Heart right ventricle (tissue), 16 donors: ENCODE measurements at places on chromosomes 13 and 19.

GRCh38 chr19:31470229-31470939 is 121.1 kb upstream of the TSHZ3 start:
- no peak overlapping the region for H3K27ac ChIP-seq
- no peaks in the 10 kb centered on the region for H3K36me3 ChIP-seq
- no peak for DNase-seq
- no peak overlapping the region for H3K4me3 ChIP-seq

DNA sequence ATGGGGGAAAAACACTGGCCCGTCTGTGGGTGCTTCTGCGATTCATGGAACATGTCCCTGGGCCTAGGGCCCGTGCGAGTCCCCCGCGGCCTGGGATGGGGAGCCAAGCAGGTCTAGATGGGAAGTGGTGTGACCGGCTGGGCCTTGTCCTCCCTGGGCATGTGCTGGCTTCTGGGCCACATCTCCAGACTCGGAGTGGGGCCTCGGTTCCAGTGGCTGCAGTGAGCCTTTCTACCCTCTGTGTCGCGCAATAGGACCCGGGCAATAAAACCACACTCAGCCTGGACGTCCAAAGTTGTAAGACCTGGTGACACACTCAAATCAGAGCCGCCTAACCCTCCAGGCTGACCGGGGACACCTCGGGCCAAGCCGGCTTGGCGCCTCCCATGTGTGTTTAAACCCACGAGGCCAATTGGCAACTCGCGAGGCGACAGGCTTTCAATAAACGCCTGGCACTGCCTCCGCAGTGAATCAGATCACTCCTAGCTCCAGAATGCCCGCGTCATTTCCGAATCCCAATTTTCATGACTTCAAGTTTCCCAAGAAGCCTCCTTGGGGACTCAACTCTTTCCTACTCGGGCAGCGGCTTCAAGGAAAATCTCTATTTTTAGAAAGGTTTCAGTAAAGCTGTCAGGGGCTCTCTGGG is 57.3 kb downstream of the KLF2 start:
- no peak overlapping the region for H3K4me3 ChIP-seq
- peak overlapping the region; percentile 89 for H3K27ac ChIP-seq
- no peaks in the 10 kb centered on the region for H3K27me3 ChIP-seq
- peaks cover 35% of the 10 kb centered on the region for H3K36me3 ChIP-seq
- H3K4me1 ChIP-seq = peaks cover 42% of the 10 kb centered on the region

GRCh38 chr13:20901668-20902437 is 693 bp downstream of the XPO4 start:
- peak; percentile 22 for DNase-seq
- H3K27ac ChIP-seq = peak overlapping the region; percentile 70
- H3K27me3 ChIP-seq = no peaks in the 10 kb centered on the region
- peaks cover 24% of the 10 kb centered on the region for H3K4me1 ChIP-seq

DNA sequence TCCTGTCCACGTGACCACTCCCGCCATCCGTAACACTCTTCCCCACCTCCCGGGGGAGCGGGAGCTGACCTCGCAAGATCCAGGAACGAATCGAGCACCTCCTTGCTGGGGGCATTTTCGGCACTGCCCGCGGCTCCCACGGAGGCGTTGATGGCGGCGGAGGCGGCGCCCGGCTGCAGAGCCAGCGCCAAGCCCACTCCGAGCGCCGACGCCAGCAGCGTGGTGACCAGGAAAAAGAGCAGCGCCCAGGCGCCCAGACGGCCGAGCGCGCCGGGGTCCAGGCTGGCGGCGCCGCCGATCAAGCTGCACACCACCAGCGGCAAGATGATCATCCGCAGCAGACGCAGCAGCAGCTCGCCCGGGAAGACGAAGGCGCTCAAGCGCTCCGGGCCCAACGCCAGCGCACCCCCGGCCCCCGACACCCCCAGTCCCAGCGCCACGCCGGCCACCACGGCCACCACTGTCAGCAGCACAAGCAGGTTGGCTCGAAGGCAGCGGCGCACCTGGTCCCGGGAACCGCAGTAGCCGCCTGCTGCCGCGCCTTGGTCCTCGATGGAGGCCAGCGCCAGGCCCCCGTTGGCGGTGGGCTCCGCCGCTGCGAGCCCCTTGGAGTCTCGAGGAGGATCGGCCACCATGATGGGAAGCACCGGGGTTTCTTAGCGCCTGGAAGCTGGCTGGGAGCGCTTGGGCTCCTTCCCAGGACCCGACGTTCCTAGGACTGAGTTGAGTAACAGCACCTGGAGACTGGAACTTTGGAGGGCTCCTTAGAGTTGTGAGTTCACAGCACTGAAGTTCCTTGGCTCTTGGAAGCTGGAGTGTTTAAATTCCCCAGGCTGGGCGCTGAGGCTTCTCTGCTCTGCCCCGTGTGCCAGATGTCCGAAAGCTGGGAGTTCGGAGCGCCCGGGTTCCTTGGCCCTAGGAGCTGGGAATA is 798 bp downstream of the SLC1A5 start:
- peaks cover 49% of the 10 kb centered on the region for H3K4me1 ChIP-seq
- no peaks in the 10 kb centered on the region for H3K36me3 ChIP-seq
- peak overlapping the region; percentile 67 for H3K4me3 ChIP-seq
- DNase-seq = peak; percentile 44

DNA sequence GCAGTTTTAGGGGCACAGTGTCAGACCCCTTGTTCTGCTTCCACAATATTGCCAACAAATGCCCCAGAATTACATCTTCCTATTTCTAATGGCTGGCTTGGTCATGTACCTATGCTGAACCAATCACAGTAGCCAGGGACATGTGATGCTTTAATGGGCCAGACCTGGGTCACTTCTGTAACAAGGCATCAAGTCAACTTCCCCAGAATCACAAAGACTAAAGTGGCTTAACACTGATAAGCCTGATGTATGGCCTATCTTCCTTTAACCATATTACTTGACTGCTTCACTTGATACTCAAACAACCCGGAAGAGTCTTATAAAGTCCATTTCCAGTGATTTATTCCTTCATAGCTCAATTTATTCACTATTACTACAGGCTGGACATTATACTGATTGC is 19.6 kb downstream of the LNX2 start:
- H3K36me3 ChIP-seq = no peaks in the 10 kb centered on the region

GRCh38 chr19:41327576-41328156 is 17.7 kb downstream of the CCDC97 start:
- no peaks in the 10 kb centered on the region for H3K27me3 ChIP-seq
- peak overlapping the region; percentile 40 for H3K4me3 ChIP-seq
- peaks cover 72% of the 10 kb centered on the region for H3K4me1 ChIP-seq
- H3K36me3 ChIP-seq = no peaks in the 10 kb centered on the region

DNA sequence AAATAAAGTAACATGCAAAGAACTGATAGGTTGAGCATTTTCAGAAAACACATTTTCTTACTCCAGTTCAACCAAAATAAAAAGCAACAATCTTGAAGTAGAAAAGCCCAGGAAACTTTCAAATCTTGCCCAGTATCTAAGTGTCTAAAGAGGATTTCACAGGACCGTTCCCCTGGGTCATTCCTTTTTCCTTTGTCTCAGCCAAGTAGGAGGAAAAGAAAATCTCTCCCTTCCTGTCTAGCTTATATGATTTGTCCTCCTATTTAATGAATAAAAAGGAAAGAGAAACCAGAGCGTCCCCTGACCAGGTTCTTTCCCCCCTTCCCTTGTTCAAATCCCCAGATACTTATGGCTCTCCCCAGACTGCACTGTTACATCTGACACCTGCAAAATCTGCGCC is 248.0 kb downstream of the KCTD12 start:
- peak; percentile 13 for DNase-seq
- H3K27ac ChIP-seq = no peak overlapping the region
- H3K4me3 ChIP-seq = no peak overlapping the region
- no peaks in the 10 kb centered on the region for H3K27me3 ChIP-seq
- no peaks in the 10 kb centered on the region for H3K36me3 ChIP-seq
- H3K4me1 ChIP-seq = peaks cover 13% of the 10 kb centered on the region

- H3K36me3 ChIP-seq = no peaks in the 10 kb centered on the region
- H3K27me3 ChIP-seq = no peaks in the 10 kb centered on the region
- no peak for DNase-seq
Measured at GRCh38 chr13:67299072-67299635, 69.0 kb upstream of the PCDH9 start.

GRCh38 chr13:80001510-80001842 is 339.4 kb downstream of the SPRY2 start:
- no peak overlapping the region for H3K4me3 ChIP-seq
- H3K27ac ChIP-seq = no peak overlapping the region
- H3K4me1 ChIP-seq = no peaks in the 10 kb centered on the region
- H3K36me3 ChIP-seq = no peaks in the 10 kb centered on the region
- H3K27me3 ChIP-seq = no peaks in the 10 kb centered on the region

DNA sequence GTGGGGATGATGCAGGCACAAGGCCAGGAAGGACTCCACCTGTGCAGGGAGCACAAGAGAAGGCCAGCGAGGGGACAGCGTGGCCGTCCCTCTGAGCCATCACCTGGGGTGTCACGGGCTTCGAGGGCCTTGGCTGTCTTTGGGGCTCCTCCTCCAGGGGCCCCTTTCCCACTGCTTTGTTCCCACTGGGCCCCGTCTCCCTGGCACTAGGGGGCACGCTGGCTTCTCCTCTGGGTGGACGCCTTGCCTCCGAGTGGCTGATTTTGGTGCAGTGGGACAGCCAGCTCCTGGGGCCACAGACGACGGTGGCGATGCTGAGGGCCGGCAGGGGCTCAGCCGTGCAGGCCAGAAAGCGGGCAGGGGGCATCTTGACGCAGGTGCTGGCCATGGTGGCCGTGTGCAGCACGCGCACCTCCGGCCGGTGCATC is 43.2 kb upstream of the GRTP1 start:
- H3K27ac ChIP-seq = peak overlapping the region; percentile 54
- no peak for DNase-seq
- H3K36me3 ChIP-seq = peaks cover 6% of the 10 kb centered on the region
- H3K4me3 ChIP-seq = no peak overlapping the region
- no peaks in the 10 kb centered on the region for H3K27me3 ChIP-seq

GRCh38 chr13:113769881-113770280 is 10.9 kb downstream of the TMEM255B start:
- H3K4me3 ChIP-seq = no peak overlapping the region
- H3K27me3 ChIP-seq = no peaks in the 10 kb centered on the region
- no peaks in the 10 kb centered on the region for H3K4me1 ChIP-seq
- H3K27ac ChIP-seq = no peak overlapping the region
- H3K36me3 ChIP-seq = peaks cover 38% of the 10 kb centered on the region
- DNase-seq = no peak

DNA sequence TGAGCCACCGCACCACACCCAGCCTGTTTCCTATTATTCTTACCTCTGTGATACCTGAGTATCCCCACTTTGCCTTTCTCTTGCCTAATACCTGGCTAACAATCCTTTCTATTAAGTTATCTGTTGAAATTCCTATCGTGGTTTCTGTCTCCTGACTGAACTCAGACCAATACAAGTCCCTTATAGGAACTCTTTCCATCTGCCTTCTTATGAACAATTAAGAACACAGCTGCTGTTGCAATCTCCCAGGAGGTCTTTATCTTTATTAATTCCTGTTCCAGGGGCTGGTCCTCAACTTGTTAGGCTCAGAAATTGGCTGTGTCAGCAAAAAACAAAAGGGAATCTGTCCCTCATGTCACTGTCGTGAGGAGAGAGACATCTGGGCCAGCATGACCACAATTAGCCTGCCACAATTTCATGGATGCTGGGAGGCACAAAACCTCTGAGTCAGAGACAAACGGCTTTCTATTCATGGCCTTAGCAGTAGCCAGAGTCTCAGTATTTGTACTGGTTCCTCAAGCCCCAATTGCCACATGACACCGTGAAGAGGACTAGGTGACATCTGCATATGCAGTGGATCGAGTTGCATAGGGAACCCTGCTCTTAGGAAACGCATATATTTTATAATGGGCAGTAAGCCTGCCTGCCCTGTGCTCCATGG is 58.2 kb downstream of the NUFIP1 start:
- H3K36me3 ChIP-seq = no peaks in the 10 kb centered on the region
- no peaks in the 10 kb centered on the region for H3K27me3 ChIP-seq
- no peak overlapping the region for H3K27ac ChIP-seq
- no peak for DNase-seq
- peaks cover 37% of the 10 kb centered on the region for H3K4me1 ChIP-seq

DNA sequence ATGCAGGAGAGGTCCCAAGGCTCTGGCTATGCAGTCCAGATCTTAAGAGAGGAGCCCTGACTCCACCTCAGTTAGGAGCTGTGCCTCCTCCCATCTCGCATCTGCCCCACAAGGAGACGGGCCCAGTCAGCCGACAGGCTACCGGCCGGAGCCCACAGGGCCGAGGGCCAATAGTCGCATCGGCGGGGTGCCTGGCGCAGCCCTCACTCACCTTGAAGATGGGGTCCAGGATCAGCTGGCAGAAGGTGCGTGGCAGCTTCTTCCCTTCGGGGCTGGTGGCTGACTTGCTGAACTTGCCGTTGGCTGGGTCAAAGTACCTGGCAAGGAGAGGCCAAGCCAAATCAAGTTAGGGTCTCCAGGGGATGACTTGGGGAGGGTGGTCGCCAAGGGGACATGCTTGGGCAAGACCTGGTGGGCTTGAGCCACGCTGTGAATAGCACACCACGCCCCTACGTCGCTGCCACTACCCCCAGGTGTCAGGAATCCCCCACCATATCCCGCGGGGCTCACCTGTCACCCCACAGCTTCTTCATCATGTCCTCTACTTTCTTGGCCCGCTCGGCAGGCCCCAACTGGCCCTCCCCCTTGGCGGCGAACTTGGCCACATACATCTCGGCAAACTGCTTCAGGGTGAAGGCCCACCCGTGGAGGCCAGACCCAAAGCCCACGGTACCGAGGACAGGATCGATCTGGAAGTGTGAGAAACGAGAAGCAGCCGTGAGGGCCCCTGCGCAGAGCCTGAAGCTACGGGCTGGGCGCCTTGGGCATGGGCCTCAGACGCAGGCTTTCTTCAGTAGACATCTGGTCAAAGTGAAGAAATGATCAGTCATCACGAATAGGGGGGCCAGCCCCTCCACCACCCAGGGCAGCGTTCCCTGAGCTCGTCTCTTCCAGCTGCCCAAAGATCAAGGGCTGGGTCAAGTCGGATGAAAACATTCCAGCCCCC is 3.3 kb downstream of the EEF2 start:
- H3K27me3 ChIP-seq = no peaks in the 10 kb centered on the region
- H3K4me1 ChIP-seq = peaks cover 31% of the 10 kb centered on the region
- H3K36me3 ChIP-seq = peaks cover 46% of the 10 kb centered on the region
- H3K27ac ChIP-seq = no peak overlapping the region
- H3K4me3 ChIP-seq = no peak overlapping the region
- no peak for DNase-seq

DNA sequence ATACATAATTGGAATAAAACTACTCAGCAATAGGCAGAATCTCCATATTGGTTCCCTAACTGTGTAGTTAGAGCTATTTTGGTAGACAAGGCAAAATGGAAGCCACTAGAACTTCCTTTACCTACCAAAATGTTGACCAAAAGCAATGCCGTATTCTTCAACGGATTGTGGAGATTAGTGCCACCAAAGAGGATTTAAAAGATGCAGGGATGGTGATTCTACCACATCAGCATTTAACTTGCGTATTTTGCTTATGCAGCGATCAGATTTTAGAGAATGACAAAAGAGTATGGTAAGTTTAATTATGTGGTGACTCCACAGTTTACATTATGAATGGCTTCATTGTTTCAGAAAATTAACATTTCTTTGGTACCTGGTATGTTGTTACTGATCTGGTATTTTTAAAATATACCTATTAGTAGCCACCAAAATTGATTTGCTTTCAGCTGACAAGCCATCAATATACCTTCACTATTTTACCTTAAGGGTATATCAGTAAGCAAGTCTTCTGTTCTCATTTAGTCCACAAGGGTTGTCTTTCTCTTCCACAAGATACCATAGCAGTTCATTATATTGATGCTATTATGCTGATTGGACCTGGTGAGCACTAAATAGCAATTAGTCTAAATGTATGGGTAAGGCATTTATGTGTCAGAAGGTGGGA is 1910.7 kb upstream of the PRR20A start:
- no peak overlapping the region for H3K4me3 ChIP-seq
- no peak for DNase-seq
- no peaks in the 10 kb centered on the region for H3K4me1 ChIP-seq
- no peak overlapping the region for H3K27ac ChIP-seq
- no peaks in the 10 kb centered on the region for H3K27me3 ChIP-seq
